ENCODE measurements at places on chromosomes 4 and X.

DNA sequence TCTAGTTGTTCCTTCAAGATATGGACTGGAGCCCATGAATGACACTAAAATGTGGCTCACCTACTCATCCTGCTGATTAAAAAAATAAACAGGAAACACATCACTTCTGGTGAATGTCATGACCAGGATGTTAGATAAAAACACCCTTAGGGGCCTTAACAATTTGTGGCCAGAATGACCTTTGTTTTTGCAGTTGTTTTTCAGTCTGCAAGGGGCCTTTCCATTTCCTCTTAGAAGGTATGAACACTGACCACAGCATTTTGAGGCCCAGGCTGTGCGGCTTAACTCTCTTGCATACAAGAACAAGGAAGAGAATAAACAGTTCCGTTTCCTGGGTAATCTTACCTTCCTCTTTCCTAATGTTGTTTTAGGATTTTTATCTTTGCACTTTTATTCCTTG, 113.2 kb downstream of the IL1RAPL2 start:
- DNase-seq = no peak

GRCh38 chr4:70831293-70831692, 8.4 kb downstream of the GRSF1 start:
- no peak for DNase-seq

GRCh38 chr4:139555705-139556070, 331 bp downstream of the SETD7 start:
- no peak for DNase-seq

DNA sequence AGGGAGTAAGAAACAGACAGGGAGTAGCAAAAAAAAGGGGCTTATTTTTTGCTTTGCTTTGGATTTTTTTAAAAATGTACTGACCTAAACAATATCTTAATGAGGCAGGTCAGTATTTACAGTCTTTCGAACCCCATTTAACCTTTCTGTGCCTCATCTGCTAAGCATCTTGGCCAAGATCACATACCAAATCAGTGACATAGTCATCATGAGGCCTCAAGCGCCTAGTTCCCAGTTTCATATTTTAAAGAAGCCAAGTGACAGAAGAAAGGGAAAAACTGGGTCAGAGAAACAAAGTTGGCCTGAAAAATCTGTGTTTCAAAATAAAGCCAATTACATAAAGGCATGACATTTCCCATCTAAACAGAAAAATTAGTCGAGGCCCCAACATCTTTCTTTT, 94.6 kb upstream of the WDR44 start:
- no peak for DNase-seq

- no peak for DNase-seq
These were observed 332.7 kb upstream of the IGFBP7 start for GRCh38 chr4:57442831-57443291.

Data from stimulated activated CD4-positive, alpha-beta T cell treated with anti-CD3 and anti-CD28 coated beads, Interleukin-2, amount 100 ng/mL, for 24 hours (primary cell).